ENCODE measurements at places on chromosomes 7 and 10.
A peak's percentile ranks its signal among the peaks of the same experiment; 100 is the strongest.

GRCh38 chr7:151038951-151039849, 9.1 kb upstream of the ASIC3 start:
- peak; percentile 51 for DNase-seq

DNA sequence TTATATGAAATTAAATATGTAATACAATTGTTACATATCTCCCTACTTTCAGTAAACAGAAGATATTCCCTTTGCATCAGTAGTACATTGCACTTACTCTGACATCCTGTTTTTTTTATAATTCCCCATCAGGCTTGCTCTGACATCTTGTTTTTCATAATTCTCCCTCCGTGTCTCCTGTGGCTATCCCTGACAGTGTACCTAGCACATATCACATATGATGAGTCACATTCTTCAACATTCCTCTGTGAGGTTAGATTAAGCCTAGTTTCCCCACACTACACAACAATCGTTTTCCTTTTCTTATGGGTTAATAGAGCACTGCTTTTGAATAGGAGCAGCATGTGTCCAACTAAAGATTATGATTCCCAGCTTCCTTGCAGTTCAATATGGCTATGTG, 250.6 kb upstream of the NPVF start:
- DNase-seq: no peak

- no peak for DNase-seq
Measured at GRCh38 chr10:5073659-5074058, 20.6 kb upstream of the AKR1C3 start.

DNA sequence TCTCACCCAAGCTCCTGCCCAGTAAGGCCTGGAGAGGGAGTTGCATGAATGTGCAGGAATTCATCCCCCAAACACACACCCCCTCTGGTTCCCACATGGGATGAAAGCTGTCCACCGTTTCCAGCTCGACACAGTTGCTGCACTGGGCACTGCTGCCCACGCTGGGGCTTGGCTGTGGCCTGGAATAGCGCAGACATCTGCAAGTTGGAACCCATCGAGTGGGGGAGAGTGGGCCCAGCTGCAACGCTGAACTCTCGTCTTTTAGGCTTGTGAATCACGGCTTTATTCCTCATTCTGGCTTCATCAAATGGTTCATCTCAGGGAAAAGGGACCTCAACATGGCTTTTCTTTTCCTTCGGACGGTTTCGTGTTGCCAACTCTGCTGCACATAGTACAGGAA, 264.7 kb downstream of the DNAJB6 start:
- DNase-seq: no peak

GRCh38 chr7:53383131-53383530, 347.7 kb downstream of the POM121L12 start:
- DNase-seq: no peak

- no peak for DNase-seq
Measured at GRCh38 chr7:45993621-45994020, 72.5 kb upstream of the IGFBP3 start.

GRCh38 chr10:282294-283139, 147.3 kb downstream of the ZMYND11 start:
- no peak for DNase-seq

DNA sequence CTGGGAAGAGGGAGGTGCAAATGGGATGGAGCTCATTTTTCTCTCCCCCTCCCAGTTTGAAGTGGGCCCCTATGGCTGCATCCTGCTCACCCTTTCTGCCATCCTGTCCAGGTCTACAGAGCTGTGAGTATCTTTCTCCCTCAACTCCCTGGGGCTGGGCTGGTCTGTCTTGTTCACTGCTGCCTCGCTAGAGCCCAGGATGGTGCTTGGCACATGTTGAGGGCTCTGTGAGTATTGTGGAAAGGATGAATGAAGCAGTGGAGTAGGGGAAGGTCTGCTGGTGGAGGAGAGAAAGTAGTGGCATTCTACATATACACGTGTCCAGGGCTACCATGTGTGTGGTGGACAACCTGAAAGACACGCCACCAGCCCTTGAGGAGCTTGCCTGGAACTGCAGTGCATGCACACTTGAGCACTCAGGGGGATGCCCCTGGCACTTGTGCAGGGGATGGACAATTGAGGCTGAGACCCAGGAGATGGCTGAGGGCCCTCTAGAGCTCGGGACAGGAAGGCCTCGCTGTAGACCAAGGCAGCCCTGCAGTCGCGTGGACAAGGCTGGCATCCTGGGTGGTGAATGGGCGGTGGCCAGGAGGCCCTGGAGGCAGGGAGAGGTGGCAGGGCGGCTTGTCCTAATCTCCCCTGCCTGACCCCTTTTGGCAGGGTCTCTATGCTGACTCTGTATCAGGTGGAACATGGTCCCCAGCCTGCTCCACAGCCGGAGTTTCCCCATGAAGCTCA, 52.3 kb upstream of the AQP1 start:
- no peak for DNase-seq

GRCh38 chr7:110762546-110763225, 328.2 kb upstream of the LRRN3 start:
- DNase-seq: no peak

- no peak for DNase-seq
Measured at GRCh38 chr10:49023752-49024151, 84.1 kb upstream of the LRRC18 start.
